SJCRH30 (cell line): ENCODE measurements at places on chromosomes 13 and 19.

DNA sequence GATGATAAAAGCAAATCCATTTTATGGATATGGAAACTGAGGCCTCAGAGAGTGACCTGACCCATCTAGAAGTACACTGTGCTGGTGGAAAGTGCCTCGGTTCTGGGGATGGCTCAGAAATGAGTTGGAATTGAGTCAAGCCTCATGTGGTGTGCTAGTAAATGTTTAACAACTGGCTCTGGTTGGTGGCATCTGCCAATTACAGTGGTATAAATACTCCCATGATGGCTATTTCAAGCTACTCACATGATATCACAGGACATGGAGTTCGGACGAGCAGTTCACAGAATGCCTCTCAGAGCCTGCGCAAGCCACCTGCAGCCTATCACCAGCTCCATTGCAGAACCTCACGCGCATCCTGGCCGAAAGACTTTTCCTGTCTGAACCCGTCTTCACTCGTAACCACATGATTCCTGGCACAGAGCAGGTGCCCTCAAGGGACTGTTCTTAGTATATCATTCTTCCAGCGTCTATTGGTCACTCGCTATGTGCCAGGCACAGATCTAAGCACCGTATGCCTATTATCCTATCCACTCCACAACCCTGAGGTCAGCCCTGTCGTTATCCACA, 9.1 kb downstream of the TMEM150B start:
- no peak for DNase-seq

- no peak for DNase-seq
Measured at GRCh38 chr13:80921971-80922370, 581.0 kb upstream of the SPRY2 start.

DNA sequence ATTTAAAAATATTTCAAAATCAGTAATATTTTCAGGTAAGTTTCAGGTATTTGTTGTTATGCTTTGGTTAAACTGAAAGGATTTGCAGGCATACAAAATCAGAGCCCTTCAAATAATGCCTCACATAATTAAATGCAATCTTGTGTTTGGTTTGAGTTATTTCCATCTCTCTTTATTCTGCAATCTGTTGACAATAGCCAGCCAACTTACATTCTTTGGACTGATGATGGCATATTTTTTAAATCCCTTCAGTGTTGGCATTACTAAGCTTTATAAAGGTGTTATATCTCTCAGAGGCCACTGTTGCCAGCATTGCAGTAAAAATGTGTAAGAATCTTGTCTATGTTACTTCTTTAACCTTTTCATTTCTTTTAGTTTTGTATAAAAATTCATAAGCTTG, 257.2 kb upstream of the RFC3 start:
- no peak for DNase-seq

DNA sequence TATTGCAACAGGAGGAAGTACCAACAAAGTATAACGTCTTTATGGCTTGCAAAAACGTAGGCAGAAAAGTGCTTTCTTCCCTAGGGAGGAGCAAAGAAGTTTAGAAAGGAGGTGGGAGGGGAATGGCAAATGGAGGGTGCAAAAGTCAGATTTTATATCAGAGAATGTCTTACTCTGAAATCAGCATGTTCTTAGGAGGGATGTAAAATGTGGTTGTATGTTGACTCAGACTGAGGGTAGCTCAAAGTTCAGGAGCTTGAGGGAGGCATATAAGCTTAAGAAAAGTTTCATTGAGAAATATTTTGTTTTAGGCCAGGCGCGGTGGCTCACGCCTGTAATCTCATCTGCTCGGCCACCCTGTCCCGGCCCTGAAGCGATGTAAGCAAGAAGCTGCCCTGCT, 1.7 kb downstream of the ZNF90 start:
- DNase-seq = no peak

- DNase-seq = no peak
Measured at GRCh38 chr13:28485551-28485950, 9.4 kb downstream of the FLT1 start.

DNA sequence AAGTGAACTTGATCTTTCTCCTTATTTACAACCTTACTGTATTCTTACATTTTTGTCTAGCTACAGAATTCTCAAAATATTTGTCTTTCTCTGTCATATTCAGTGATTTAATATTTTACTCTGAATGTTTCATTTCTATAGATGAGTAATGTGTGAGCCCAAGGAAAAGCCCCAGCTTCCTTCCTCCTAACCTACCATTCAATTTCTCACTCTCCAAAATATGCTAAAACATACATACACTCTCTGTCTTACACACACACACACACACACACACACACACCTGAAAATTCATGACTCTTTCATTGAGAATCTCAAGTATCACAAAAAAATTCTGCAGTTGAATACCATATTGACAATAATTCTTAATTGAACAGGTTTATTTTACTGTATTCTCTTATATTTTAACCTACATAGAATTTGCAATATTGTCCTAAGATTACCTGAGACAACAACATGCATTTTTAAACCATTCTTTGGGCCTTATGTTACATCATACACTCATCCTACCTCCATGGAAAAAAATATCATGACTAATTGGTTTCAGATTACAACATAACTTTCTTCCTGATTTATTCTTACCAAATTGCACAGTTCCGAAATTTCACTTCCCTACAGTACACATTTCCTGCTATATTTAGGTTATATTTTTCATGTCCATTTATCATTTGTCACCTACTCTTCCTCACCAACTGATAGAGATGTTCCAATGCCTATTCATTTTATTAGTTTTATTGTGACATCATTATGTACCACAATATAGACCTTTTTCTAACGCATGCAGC, 1965.6 kb upstream of the PCDH20 start:
- no peak for DNase-seq

GRCh38 chr19:1910177-1910576, 5.0 kb downstream of the ADAT3 start:
- no peak for DNase-seq

DNA sequence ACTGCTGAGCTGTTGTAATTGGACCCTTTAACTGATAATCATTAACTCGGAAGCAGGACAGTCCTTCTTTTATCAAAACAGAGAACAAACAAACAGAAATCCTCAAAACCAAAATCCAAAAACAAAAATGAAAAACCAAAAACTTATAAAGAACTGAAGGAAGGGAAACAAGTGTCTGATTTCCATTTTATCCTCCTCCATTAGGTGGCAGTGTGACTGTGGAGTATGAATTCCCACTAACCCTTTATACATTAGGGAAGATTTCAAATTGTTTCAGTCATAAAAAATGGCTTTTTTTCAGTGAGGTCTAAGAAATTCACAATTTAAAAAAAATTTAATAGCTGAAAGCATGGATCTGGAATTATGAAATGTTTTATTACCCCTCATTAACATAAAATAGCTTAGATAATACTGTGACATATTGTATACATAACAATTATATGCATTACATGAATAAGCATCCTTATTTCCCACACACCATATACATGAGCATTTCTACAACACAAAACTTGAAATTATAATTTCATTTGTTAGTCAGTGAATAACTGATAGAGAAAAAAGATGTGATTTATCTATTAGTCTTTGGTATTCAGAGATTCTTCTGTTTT, 1074.3 kb upstream of the PCDH9 start:
- DNase-seq = peak; percentile 66

GRCh38 chr13:86841264-86841663, 829.9 kb upstream of the SLITRK5 start:
- no peak for DNase-seq

GRCh38 chr19:5130371-5131030, 161.6 kb downstream of the KDM4B start:
- DNase-seq = no peak

GRCh38 chr19:49157445-49158224, at the start of gene TRPM4:
Gene TRPM4, plus strand, starts transcription at chr19:49157792. Its CDS starts 75 bp downstream, at chr19:49157867.
- peak; percentile 91 for DNase-seq

GRCh38 chr19:5142725-5143097, 173.8 kb downstream of the KDM4B start:
- DNase-seq = no peak

DNA sequence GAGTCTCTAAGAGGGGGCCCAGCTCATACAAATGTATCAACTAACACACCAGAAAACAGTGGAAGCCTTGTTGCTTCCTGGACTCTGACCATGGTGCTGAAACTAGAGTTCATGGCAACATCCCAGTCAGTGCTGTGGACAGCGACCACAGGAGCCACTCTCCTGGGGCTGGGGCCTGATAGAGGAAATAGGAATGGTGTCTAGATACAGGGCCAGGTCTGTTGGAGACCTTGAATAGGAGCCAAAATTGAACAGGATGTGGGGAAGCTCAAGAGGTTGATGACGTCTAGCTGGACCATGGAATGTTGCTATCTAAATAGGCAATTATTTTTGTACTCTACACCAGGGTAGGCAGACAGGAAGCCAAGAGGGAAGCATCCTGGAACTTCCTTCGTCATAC, 21.7 kb downstream of the LILRB4 start:
- peak; percentile 83 for DNase-seq

- DNase-seq = no peak
Measured at GRCh38 chr13:103277959-103278694, 211.9 kb upstream of the SLC10A2 start.

GRCh38 chr13:31627097-31627845, 112.1 kb upstream of the RXFP2 start:
- DNase-seq = no peak

DNA sequence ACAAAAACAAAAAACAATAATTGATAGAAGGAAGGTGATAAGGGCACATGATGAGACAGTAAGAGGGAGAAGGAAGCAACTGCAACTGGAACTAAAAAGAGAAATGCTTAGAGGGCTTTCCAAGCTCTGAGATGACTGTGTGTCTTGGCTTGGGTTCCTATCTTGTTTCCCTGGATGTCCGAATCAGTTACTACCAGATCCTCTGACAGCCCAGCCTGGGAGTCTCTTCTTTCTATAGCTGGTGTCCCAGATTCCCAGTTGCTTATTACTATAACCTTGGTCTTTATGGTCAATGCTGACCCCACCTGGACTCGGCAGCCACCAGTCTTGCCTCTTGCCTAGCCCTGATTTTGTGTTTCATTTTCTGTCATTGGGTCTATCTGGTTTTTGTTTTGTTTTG, 116.4 kb downstream of the RFC3 start:
- DNase-seq = no peak

DNA sequence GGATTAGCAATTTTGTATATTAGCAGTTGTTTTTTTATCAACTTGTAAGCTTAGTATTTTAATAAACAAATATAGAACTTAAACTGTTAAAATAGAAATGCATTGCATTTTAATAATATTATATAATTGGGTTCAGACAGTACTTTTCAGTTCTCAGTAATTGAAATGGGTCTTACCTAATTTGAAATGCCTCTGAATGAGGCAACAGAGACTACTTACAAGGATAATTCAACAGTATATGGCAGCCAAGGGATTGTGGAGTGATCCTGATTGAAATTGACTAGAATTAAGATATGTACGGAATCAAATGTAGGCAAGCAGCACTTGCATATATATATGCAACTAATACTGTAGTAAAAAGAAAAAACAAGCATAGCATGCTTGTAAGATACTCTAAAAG, 1503.9 kb upstream of the MIR17HG start:
- no peak for DNase-seq

GRCh38 chr13:96082640-96083039, 7.3 kb upstream of the HS6ST3 start:
- DNase-seq = no peak

DNA sequence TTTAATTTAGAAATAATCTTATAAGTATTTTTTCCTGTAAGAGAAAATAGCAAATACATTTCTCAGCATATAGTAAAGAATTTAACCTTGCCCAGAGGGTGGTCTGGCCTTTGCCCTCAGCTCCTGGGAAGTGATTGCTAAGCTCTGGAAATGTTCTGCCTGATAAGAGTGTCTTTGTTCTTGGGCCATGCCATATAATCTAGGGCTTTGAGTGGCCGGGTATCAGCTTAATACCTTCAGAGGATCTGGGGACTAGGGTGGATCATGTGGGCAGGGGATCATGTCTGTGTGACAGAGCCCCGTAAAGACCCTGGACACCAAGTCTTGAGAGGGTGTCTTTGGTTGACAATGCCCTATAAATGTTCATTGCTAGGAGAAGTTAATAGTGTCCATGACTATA, 1032.4 kb upstream of the MIR17HG start:
- peak; percentile 49 for DNase-seq

DNA sequence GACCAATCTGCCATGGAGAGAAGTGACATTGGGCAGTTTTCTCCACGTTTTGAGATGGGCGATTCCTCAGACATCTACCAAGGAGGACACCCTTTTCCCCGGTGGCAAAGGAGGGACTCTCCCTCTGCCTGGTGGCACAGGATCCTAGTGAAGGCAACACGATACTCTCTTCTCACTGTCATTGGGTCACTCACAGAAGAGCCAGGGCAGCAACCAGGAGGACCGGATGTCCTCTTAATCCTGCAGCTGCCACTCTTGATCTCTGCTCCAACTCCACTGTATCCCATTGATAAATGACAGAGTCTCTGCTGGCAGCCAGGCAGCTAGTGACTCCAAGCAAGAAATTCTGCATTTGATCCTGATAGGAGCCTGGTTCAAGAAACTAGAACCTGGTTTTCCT, 42.2 kb downstream of the COL4A2 start:
- peak; percentile 89 for DNase-seq

DNA sequence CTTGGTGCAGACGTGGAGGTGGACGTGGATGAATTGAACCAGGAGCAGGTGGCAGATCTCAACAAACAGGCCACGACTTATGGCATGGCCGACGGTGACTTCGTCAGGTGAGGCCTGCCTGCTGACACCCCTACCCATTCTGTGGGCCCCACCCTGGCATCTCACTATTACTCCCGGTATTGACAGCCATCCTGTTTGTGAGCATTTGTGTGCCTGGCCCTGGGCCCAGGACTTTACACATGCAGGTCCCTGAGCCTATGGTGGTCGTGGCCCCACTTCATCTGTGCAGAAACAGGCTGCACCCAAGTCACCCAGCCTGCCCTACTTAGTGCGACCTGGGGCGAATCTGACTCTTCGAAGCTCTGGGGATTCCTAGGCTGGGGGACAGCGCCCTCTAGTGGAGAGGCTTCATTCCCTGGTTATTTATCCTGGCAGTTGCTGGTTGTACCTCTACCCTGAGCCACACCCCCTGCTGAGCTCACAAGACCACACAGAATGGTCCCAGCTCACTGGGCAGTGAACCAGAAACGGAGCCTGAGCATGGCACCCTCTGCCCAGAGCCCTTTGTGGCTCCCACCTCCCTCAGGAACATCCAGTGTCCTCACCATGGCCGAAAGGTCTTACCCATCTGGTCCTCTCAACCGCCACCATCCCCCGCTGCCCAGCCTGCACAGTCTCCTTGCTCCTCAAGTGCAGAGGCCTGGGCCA, 16.9 kb downstream of the ZNF296 start:
- peak; percentile 82 for DNase-seq

GRCh38 chr19:19550485-19550929, 12.4 kb downstream of the CILP2 start:
- DNase-seq = no peak

GRCh38 chr19:58021541-58022282, 12.1 kb upstream of the ZSCAN1 start:
- DNase-seq = peak; percentile 53

GRCh38 chr13:75132701-75133695, 349.0 kb downstream of the TBC1D4 start:
- no peak for DNase-seq

DNA sequence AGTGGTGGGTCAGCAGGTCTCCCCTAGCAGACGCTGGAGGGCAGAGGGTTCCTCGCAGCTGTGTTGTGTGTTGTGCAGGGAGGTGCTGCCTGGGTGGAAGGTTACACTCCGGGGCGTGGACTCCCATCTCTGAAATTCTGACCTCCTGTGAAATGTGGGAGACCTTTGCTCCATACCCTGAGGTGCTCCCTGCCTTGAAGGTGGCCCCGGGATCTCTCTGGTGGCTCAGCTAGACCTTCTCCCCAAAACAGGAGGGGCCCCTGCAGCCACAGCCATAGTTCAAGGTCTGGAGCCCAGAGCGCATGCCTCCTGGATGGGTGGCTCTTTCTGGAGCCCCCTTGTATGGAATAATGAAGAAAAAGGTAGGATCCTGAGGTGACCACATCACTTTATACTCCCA, 70.2 kb downstream of the SOX1 start:
- DNase-seq = no peak
